ENCODE measurements at places on chromosomes 6 and 20.

DNA sequence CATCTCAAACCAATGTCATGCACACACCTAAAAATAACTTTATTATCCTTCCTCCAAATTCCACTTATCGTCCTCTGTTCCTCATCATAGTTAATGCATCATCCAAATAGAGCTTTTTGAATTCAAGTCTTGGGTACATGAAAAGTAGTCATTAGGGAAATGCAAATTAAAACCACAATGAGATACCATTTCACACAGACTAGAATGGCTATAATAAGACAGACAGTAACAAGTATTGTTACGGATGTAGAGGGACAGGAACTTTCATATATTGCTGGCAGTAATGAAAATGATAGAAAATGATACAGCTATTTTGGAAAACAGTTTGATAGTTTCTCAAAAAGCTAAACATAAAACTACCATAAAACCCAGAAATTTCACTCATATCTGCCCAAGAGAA is 59.1 kb downstream of the FHL5 start:
- DNase-seq: no peak

GRCh38 chr6:20892365-20892764 is 358.1 kb downstream of the CDKAL1 start:
- no peak for DNase-seq

GRCh38 chr6:43290905-43291355 is 7.1 kb upstream of the SLC22A7 start:
- no peak for DNase-seq

DNA sequence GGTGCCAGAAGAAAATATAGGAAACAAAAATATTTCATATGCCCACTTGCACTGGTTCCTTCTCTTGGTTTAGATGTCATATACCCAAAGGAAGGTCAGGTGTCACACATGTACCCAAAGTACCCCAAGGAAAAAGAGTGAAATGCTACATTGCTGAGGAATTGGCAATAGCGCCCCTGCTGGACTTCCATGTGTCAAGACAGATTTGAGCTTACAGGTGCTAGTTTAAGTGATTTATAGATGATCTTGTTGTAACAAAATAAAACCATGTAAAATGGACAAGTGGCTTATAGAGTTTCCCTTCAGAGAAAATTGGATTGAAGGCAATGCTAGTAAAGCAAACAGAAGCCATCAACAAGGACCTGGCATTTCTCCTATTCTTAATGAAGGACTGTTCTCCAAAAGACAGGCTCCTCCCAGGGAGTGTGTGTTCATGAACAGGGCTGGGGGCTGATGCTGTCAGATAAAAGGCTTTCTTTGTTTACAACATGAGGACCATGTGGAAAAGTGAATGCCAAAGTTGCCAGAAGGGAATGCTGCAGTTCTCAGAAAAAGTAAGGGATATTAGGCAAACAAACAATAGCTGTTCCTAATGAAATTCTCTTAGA is 64.3 kb upstream of the PAK5 start:
- DNase-seq: no peak

GRCh38 chr6:84696166-84696565 is 68.2 kb downstream of the TBX18 start:
- DNase-seq: no peak

DNA sequence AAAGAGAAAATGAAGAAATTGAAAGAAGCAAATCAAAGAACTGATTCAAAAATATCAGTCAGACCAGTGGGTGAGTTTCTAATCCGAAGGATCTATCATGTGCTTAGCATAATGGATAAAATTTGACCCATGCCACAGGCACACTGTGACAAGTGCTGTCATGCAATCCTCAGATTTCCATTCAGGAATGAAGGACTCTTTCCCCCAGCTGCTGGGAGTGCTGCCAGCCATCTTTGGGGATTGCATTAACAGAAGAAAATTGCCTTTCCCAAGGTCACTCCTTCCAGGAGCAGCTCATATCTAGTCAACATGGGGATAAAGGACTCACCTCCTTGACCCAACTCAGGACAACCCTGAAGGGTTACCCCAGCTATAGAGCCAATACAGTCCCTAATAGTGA is 316.7 kb upstream of the TBX18 start:
- DNase-seq: no peak

DNA sequence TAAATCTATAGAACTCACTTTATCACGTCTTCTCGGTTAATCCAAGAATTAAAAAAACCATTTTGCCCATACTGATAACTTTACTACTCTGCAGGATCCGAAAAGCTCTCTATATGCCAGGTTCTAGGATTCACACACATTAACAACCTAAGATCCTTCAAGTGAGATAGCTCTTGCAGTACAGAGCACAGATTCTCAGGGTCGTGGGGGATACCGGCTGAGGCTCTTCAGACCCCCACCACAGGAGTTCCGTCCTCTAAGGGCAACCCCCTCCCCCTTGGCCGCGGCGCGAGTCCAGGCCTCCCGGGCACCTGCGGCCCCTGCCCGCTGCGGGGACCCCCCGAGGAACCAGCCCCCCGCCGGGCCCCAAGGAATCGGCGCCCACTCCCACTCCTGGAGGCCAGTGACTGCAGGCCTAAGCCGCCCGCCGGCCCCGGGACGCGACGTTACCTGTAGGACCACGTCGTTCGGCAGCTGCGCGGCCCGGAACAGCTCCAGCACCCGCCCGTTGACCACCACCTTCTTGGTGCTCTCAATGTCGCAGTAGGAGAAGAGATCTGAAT is 892 bp downstream of the REPS1 start:
- DNase-seq: no peak

- DNase-seq: no peak
Measured at GRCh38 chr20:38190936-38191371, 25.9 kb upstream of the TGM2 start.

DNA sequence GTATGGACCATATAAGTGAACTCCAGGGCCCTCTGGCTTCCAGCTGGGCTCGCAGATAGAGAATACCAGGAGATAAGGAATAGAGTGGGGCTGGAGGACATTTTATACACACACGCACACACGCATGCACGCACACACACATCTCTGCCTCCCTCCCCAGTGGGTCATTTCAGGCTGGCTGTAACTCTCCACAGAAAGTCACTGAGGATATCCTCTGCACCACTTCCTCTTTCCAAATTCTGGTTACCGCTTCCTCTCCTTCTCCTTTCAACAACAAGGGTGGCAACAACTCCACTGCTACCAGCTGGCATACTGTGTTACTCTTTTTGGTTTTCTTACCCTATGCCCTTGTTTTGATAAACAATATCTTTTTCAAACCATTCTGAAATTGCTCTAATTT is 280.2 kb downstream of the COL12A1 start:
- no peak for DNase-seq

GRCh38 chr20:642398-643174 is 10.4 kb downstream of the SRXN1 start:
- DNase-seq: no peak

DNA sequence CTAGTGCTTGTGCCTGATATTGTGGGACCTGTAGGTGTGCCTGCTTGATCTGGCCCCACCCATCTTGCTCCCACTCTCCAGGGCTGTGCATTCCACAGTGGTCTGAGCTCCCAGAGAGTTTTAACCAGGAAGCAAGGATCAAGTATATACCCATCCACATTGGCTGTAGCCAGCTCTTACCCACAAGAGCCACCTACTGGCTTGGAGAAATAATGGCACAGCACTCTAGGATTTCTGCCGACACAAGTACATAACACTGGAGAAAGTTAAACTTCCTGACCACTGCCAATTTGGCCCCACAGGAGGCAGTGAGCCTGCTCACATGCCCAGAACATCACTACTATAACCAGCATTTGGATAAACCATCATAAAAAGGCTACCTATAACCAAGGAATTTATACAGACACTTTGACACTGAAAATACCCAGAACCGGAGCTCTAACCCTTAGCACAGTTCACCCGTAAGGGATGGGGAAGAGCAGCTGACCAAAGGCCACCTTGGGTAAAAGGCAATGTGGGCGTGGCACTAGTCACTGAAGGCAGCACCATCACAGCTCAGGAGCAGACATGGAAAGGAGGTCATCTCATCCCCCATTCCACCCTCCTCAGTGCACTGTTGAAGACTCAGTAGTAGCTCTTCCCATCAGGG is 440.4 kb downstream of the BTBD3 start:
- no peak for DNase-seq

DNA sequence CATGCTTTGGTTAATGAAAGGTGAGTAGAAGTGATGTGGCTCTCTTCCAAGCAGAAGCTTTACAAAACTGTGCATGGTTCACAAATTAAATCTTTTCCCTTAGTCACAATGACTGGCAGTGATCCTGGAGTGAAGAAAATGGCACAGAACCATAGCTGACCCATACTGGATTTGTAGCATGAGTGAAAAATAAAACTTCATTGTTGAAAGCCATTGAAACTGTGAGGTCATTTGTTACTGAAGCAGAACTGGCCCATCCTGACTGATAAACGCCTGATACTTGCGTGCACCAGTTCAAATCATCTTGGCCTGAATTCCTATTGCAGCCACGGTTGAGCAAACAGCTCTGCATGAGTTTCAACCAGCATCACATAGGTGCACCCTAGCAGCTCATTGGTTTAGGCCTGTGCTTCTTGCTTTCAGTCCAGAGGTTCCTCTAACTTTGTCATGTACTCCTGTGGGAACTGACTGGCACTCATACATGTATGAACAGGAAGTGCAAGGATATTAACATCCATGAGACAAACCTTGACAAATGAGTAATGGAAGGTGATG is 40.5 kb downstream of the SAMD5 start:
- no peak for DNase-seq

DNA sequence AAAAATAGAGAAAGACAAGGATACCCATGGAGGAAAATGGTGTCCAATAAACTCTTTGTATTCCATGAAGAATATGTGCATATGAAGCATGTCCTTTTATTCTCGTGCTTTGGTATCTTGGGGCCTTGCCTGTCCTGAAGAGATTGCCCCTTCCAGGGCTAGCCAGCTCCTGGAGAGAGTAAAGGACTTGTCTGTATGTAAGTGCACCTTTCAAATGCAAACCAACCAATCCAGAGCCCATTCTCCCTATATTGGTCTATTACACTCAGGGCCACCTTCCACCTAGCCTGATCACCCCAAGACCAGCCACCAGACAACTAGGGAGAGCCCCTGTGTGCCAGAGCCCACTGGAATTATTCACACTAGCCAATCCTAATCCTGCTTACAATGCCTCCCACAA is 221.6 kb downstream of the CD83 start:
- no peak for DNase-seq

GRCh38 chr6:28354688-28355554 is 5.2 kb downstream of the ZKSCAN3 start:
- DNase-seq: no peak

DNA sequence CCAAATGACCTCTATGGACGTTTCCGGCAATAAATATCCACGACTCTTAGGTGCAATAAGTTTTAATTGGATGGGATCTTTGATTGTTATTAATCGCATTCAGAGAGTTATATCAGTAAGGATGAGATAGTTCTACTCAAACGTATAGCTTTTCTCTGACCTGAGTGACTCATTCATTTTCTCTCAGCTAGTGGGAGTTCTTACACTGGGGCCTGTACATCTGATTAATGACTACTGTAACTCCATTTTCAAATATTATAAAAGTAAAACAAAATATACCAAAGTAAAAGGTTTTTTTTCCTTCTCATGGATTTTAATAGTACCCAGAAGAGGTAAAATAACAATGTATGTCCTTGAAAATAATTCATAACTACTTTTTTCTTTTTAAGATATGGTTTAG is 41.1 kb upstream of the SAMD5 start:
- DNase-seq: no peak

DNA sequence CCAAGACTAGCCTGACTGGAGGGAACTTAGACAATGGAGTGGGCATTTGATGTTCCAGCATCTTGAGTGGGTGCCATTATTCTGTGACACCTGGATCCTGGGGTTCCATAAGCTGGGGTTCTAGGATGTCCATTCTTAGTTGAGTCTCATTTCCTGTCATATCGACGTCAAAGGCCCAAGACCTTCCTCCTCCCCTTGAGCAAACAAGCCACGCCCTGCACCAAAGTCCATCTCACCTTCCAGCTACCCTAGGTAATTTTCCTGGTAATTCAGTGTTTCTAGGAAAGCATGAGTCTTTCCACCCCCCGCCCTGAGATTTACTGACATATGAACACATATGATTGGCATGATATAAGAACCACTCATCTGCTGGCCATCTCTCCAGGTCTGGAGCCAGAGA is at the start of gene TRIM40:
TSS of gene TRIM40 (plus strand) at position 384 of the 400 bp plus-strand sequence. CDS start 897 bp downstream, outside the sequence.
- no peak for DNase-seq

GRCh38 chr6:154606860-154607259 is 96.4 kb upstream of the CNKSR3 start:
- DNase-seq: no peak

GRCh38 chr6:148295261-148295887 is 47.3 kb upstream of the SASH1 start:
- no peak for DNase-seq

GRCh38 chr6:26008470-26008869 is 45.9 kb downstream of the TRIM38 start:
- no peak for DNase-seq

DNA sequence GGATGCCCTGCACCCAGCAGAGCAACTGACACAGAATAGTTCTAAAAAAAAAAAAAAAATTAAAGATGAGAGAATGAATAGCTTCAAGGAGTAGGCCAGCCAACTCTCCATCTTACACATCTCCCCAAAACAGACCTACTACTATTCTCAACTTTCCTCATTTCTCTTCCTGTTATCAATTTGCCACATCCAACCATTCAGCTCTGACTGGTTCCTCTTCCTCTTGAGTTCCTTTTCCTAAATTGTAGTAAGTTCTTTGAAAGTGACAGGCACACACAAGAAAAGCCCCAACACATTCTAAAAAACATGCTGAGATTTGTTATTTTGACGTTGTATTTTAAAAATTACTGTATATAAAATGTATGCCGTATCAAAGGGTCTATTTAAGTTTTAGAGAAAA is 117.2 kb downstream of the PDSS2 start:
- no peak for DNase-seq

- no peak for DNase-seq
Measured at GRCh38 chr20:11305406-11305805, 612.3 kb upstream of the BTBD3 start.

- DNase-seq: no peak
Measured at GRCh38 chr6:125766641-125767040, 17.2 kb downstream of the HEY2 start.

DNA sequence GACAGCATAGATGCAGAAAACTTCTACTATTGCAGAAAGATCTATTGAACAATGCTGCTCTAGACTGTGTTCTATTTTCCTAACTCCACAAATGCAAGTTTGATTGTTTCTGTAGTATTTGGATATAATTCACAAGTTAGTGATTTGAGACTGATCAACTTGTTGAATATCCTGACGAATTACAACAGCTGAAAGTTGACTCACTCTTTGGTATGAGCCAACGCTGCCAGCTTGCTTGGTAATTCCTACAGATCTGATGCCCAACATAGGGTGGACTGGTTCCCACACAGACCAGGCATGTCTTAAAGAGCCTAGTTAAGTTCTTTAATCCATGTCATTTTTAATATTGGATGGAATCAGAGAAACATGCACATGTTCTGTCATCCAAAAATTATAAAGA is 231.0 kb upstream of the RAB32 start:
- DNase-seq: no peak

Measured in T-helper 1 cell (primary cell).